ENCODE measurements at places on chromosomes 16 and 17.

DNA sequence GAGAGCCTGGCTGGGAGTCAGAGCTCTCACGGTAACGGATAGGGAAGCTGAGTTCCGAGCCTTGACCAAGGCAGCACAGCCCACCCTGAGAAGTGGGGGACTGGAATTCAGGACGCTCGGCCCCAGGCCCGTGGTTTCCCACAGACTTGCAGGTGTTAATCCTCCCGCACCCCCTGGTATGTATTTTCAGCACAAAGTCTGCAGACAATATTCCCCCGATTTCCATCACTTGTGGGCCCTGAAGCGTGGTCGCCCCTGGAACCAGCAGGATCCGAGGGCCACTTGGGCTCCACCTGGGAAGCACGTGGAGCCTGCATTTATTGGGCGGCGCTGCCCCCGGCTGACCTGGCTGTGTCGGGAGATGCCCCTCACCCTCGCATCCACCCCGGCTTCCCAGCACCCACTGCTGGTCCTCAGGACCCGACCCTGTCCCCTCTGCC, 60.2 kb downstream of the WSB1 start:
- DNase-seq, result no peak

DNA sequence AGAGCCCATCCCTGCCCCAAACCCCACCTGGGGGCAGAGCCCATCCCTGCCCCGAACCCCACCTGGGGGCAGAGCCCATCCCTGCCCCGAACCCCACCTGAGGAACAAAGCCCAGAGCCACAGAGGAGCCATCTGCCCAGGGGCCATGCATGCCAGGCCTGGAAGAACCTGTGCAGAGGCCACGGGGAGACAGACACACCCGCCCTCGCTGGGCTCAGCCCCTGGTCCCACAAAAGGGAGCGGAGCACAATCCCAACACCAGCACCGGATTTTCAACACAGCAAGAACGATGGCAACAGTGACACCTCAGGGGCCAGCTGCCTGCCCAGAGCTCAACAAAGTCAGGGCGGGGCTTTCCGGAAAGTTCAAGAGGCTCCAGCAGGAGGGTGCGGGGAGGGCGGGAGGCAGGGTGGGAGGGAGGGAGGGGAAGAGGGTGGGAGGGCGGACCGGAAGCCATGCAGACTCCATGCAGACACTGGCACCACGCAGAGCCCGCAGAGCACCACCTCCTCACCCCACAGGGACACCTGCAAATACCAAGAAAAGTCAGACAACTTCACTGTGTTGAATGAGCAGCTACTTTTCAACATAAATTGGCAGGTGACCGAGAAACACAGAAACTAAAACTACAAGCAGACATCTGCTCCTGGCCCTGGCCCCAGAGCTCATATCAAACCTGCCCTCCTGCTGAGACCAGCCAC, 27.9 kb upstream of the C16orf95 start:
- no peak for DNase-seq

GRCh38 chr16:4316108-4316863, 419 bp downstream of the GLIS2 start:
- DNase-seq, result no peak

GRCh38 chr16:52069866-52070265, 477.1 kb downstream of the TOX3 start:
- DNase-seq, result no peak

DNA sequence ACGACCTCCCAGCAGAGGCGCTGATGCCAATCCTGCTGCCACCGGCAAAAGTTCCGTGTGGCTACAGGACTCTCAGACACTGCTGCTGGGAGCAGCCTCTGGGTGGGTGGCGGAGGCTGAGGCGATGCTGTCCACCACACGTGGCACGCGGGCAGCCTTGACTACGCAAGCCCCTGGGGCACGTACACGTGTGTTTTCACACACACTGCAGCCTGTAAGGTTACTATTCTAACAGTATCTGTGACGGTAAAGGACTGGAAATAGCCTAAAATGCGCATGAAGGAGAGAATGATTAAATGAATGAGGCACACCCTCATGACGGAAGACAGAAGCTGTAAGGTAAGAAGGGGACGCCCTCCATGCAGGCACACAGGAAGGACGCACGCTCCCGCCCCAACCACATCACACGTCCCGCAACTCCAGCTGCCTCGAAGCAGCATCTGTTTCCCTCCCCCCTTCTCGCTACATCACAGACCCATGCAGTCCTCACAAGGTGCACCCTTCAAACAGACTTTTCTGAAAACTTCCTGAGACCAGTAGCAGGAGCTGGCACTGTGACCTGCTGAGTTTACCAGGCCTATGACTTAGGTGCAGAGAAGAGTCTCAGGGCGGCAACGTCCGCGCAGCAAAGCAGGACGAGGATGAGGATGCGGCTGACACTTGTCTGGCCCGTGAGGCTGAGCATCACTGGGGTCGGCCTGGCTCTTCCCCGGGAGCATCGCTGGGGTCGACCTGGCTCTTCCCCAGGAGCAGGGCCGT, 28.7 kb upstream of the FASN start:
- DNase-seq, result no peak

- no peak for DNase-seq
Observed at GRCh38 chr17:42246515-42246914, 29.7 kb downstream of the STAT5B start.

DNA sequence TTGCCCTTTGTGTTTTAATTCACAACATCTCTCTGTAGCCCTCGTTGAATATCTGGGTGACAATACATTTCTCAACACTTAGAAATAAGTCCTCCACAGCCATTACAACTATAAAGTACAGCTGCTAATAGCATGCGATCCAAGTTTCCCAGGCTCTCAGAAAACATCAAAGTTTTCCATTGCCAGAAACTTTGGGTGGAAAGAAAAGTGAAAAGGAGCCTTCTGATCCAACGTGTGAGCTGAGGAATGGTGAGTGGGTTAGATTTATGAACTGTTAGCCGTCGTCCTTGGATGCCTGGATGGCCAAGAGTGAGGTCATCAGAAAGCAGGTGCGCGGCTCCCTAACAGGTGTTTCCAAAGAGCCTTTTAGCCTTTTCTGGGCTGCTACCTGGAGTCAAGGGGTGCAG, 258.0 kb downstream of the PMP22 start:
- no peak for DNase-seq

DNA sequence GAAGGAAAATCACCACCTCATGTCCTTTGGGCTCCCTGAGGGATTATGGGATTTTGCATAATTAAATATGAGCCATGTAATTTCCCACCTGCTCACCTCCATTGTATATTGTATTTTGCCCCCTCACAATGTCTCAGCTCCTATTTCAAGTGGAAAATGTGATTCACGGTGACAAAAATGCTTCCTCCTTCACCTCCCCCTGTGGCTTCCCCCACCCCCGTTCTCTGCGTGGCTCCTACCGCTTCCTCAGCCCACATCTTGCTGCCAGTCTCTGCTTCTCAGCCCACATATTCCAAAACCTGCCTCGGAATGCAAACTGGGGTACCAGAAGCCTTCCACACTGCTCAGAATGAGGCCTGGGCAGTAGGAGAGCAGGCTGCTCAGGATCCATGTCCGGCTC, 394.5 kb upstream of the C16orf82 start:
- no peak for DNase-seq

GRCh38 chr17:65182233-65182632, 45.1 kb downstream of the RGS9 start:
- no peak for DNase-seq

- no peak for DNase-seq
Observed at GRCh38 chr17:73156887-73157520, 7.8 kb upstream of the SSTR2 start.

- DNase-seq, result no peak
Observed at GRCh38 chr16:57231821-57232350, 13.2 kb upstream of the ARL2BP start.

DNA sequence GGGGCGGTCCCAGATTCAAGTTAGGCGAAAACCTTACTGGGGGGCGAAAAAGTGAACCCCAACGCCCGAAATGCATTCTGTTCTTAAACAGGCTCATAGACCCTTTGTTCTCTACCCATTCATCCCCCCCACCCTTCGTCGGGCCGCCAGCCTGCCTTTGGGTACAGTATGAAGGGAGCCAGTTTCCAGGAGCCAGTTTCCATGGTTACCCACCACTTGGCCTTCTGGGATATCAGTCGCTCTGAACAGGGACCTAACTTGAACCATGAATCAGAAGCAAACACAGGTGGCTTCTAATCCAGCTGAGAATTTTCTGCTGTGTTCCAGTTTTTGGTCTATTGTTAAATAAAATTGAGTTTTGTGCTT, 532 bp downstream of the DHX40 start:
- DNase-seq, result no peak

- DNase-seq, result no peak
Observed at GRCh38 chr17:43543771-43544575, 2.2 kb downstream of the ETV4 start.

DNA sequence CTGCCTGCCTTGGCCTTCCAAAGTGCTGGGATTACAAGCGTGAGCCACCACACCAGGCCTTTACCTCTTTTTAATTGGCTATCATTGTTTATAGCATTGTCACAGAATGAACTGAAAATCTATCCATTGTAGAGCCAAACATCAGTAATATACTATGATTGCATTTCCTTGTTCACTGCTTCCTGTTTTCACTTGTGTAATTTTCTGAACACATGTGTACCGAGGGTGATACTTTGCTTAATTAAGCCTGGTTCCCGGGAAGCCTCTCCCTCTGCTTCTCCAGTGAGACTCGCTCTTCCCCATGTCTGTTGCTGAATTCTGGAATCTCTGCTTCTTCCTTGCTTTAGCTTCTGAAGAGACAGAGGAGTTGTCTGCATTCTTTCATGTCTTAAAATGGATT, 33.1 kb downstream of the POLR3E start:
- no peak for DNase-seq

GRCh38 chr17:66652840-66653507, 181.9 kb upstream of the CACNG5 start:
- DNase-seq, result no peak

GRCh38 chr16:31718998-31719397, 154.6 kb upstream of the ZNF267 start:
- no peak for DNase-seq

DNA sequence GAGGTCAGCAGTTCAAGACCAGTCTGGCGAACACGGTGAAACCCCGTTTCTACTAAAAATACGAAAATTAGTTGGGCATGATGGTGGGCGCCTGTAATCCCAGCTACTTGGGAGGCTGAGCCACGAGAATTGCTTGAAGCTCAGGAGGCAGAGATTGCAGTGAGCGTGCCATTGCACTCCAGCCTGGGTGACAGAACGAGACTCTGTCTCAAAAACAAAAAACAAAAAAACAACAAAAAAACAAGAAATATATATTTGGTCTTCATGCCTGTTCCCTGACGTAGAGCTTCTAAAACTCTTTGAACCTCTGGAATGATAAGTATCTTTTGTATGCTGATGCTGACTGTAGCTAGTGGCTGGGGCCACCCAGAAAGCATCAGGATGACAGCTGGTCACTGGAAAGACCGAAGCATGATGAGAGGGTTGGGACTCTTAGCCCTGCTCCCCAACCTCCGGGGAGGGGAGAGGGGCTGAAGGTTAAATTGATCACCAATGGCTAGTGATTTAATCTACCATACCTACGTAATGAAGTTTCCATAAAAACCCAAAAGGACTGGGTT, 54.8 kb downstream of the TEX14 start:
- no peak for DNase-seq

- no peak for DNase-seq
Observed at GRCh38 chr17:8470447-8471047, 34.9 kb downstream of the NDEL1 start.

GRCh38 chr17:49691677-49692191, 13.8 kb upstream of the SPOP start:
- no peak for DNase-seq

- no peak for DNase-seq
Observed at GRCh38 chr16:77674888-77675287, 47.4 kb upstream of the NUDT7 start.

GRCh38 chr16:49928176-49929041, 72.5 kb upstream of the ZNF423 start:
- DNase-seq, result peak; percentile 53

DNA sequence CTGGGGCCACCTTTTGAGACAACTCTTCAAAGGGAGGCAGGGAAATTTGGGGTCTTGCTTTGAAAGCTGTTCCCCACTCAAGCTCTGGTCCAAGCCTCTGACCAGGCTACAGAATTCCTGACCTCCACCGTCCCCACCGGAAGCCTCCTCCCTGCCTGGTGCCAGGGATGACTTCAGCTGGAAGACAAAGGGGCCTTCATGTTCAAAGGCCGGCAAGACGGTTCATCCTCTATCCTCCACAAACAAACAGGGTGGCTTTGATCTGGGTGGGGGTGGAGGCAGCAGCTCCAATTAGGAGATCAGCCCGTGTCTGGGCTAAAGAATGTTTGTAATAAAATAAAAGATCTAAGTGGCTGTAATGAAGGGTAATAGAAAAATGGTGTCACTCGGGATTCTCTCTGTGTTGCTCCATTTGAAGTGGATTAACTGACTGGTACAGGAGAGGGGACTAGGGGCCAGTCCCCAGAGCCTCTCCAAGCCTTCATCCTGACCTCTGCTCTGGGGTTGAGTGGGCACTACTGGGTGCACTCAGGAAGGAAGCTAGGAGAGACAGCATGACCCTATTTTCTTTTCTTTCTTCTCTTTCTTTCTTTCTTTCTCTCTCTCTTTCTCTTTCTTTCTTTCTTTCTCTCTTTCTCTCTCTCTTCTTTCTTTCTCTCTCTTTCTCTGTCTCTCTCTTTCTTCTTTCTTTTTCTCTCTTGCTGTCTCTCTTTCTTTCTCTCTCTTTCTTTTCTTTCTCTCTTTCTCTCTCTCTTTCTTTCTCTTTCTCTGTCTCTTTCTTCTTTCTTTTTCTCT, 27.5 kb upstream of the NKD1 start:
- DNase-seq, result no peak

GRCh38 chr17:45743626-45744326, 40.3 kb upstream of the CRHR1 start:
- DNase-seq, result no peak

- DNase-seq, result no peak
Observed at GRCh38 chr16:21001262-21001661, 100.7 kb downstream of the LYRM1 start.

GRCh38 chr17:57682701-57683100, 62.4 kb downstream of the CCDC182 start:
- DNase-seq, result no peak

DNA sequence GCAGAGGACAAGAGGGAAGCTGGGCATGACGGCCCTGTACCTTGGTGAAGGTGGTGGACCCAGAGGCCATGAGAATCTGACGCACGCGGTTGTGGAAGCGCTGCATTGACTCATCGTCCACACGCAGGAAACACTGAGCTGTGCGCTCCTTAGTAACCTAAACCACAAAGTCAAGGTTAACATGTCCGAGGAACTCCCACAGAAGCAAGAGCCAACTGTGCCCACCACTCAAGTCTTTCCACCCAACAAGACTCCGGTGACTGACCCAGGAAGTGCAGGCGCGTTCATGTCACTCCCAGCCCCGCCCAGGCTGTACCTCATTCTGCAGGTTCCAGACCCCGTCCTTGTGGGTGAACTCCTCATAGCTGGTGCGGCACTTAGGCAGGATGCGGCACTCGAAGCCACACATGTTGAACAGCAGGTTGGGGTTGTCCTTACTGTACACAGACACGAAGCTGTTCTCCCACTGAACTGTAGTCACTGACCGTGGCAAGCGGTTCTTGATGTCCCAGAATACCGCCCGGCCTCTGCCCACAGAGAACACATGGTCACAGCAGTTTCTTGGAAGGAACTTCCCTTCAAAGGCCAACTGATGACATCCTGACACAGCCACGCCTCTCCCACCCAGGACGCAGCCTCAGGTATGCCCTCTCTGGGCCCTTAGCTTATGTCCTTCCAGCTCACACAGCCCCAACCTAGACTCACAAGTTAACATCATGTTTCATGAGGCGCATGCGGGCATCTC, 11.5 kb downstream of the PRPF8 start:
- DNase-seq, result no peak

Data from chondrocyte (in vitro differentiated cells).